Stimulated activated CD8-positive, alpha-beta memory T cell treated with anti-CD3 and anti-CD28 coated beads, Interleukin-15, amount 100 ng/mL, for 48 hours (primary cell): ENCODE measurements at places on chromosomes 3 and 15.

- no peak for DNase-seq
Measured at GRCh38 chr15:69154078-69154477, 6.4 kb upstream of the GLCE start.

DNA sequence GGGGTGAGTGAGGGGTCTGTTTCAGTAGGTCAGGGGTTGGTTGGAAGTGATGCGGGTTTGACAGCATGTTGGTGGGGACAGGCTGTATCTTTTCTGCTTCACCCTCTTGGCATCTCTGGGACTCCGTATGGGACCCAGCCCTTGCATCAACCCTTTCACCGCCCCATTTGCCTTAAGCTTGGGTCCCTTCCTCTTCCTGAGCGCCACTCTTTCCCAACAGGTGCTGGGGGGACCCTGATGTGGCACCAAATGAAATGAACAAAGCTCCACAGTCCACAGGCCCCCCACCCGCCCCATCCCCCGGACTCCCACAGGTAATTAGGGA, 1.1 kb downstream of the EIF4G1 start:
- DNase-seq: no peak

- DNase-seq: no peak
Measured at GRCh38 chr3:174891524-174892203, 32.5 kb downstream of the NAALADL2 start.

- no peak for DNase-seq
Measured at GRCh38 chr15:35040339-35041255, 44.5 kb downstream of the NANOGP8 start.

DNA sequence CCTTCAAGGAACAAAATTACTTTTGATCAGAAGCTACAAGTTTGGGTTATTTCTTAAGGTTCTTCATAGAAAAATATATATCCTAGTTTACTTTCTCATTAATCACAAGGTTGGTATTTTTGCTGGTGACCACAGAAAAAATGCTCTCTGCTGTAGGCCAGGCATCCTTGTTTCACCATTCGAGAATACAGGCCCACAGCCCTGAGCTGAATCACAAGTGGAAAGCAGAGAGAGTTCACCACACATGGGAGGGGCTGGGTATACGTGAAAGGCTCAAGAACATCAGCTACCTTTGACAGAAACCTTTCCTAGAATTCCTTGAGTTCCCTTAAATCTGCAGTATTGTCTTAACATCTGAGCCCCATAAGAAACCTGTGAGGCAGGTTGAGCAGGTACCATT, 23.2 kb downstream of the CPEB1 start:
- no peak for DNase-seq

DNA sequence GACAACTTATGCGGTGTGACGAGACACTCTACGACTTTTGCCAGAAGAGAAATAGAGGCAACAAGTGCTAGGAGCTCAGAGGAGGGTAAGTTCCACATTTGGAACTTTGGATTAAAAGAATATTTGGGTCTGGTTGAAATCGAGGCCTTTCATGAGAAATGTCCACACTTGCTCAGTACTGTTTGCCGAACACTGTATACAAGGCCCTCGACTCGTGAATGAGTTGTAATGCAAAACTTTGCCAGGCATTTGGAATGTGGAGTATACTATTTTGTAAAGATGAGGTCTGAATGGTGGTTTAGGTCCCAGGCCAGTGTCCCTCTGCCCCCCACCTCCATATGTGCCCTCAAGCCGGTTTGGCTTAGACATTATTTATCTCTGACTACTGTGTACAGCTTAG, 73.9 kb downstream of the IGF1R start:
- DNase-seq: no peak

- no peak for DNase-seq
Measured at GRCh38 chr3:83882701-83883100, 1076.1 kb upstream of the CADM2 start.

GRCh38 chr15:67030036-67030762, 35.2 kb upstream of the SMAD3 start:
- DNase-seq: no peak

DNA sequence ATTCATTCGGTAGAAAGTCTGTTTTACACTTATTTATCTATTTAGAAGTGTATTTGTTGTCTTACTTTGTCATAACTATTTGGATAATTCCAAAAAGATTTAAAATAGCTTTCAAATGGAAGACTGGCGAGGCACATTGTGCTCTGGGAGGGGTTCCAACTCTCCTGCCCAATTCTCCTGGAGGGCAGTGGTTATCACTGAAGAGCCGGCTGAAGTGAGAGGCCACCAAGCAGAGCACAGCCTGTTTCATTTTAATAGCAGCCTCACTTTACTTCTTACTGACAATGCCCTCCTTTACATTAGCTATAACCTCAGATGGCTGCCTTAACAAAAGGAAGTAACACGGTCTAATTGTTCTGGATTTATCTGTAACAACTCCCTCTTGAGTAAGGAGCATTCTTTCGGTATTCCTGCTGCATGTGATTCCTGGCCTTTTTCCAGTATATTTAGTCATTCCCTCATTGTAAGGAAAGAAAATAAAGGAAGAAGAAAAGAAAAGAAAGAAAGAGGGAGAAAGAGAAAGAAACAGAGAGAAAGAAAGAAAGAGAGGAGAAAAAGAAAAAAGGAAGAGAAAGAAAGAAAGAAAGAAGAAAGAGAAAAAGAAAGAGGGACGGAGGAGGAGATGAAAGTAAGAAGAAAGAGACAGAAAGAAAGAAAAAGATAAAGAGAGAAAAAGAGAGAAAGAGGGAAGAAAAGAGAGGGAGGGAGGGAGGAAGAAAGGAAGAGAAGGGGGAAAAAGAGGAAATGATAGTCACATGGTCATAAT, 339.8 kb upstream of the WNT5A start:
- no peak for DNase-seq

GRCh38 chr3:130973406-130973805, 53.2 kb downstream of the ASTE1 start:
- no peak for DNase-seq
